PC-9 (cell line): ENCODE measurements at places on chromosomes 4 and X.

GRCh38 chrX:109775386-109775785 is 42.3 kb upstream of the ACSL4 start:
- no peaks in the 10 kb centered on the region for H3K27me3 ChIP-seq
- peaks cover 18% of the 10 kb centered on the region for H3K4me1 ChIP-seq

DNA sequence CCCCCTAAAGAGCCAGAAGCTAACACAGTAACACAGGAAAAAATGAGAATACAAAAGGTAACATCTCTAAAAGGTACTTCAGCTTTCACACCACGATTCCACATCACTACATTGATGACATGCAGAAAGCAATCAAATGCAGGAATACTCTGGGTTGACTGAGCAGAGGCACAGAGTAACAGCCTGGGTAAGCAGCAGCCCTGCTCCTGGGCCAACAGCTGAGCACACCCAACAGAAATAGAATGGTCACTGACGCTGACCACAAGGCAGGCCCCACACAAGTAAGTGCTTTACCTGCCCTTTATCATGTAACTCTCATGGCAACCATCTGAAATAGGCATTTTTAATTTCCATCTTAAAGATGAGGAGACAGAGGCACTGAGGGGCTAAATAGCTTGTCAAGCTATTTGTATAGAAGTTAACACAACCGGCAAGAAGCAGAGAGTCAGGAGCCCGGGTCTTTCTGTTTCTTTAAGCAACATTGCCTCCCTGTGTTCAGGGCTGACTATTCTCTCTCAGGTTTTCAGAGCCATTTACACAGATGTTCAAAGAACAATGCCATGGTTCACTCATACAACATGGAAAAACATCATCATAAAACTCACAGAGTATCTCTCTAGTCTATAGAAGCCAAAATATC is 168.9 kb downstream of the ZNF674 start:
- no peaks in the 10 kb centered on the region for H3K27me3 ChIP-seq
- H3K4me3 ChIP-seq = 0 out of 2 replicates have a peak overlapping the region, but pooled peaks have one; percentile 5
- H3K27ac ChIP-seq = peak overlapping the region; percentile 94

GRCh38 chr4:151143162-151143561 is 43.7 kb downstream of the RPS3A start:
- no peak for DNase-seq
- H3K36me3 ChIP-seq = no peaks in the 10 kb centered on the region
- no peaks in the 10 kb centered on the region for H3K4me1 ChIP-seq
- no peak overlapping the region for H3K27ac ChIP-seq
- no peaks in the 10 kb centered on the region for H3K27me3 ChIP-seq

GRCh38 chr4:126526335-126526734 is 1106.4 kb upstream of the INTU start:
- H3K4me1 ChIP-seq = no peaks in the 10 kb centered on the region
- no peaks in the 10 kb centered on the region for H3K36me3 ChIP-seq
- H3K27ac ChIP-seq = no peak overlapping the region

DNA sequence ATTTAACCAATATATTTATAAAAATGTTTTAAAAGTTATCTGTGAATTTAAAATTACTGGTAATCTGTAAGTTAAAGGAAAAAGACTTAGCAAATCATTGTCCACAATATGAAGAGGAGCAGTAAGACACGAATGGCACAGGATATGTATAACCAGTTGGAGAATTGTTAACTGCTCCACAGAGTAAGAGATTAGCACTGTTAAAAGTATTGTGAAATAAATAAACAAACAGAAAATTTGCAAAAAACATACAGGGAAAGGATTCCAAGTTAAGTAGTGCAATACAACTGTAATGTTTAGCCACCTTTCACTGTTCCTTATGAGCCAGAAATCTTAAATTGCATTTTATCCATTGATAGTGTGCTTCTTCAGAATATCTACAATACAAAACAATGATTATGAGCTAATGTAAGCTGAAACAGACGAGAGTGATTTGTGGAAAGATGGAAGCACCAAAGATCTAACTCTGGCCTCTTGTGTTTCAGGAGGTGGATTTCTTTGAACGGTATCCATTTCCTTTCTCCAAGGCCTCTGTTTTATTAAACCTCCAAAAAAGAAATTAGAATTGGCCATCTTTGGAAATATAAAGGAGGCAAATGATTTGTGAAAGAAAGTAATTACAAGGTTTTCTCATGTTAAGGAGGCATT is 188.4 kb downstream of the UNC5C start:
- H3K27me3 ChIP-seq = no peaks in the 10 kb centered on the region
- H3K27ac ChIP-seq = no peak overlapping the region
- no peak for DNase-seq
- no peaks in the 10 kb centered on the region for H3K36me3 ChIP-seq

DNA sequence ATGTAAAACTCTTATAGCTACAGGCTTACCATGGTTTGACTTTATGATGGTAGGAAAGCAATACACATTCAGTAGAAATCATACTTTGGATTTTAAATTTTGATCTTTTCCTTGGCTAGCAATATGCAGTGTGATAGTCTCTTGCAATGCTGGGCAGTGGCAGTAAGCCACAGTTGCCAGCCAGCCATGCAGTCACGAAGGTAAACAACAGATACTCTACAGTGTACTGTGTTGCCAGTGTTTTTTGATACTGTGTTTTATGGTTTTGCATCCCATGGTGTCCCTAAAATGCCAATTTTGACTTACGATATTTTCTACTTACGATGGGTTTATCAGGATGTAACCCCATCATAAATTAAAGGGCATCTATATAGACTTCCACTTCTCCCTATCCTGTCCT is 24.8 kb upstream of the KLF3 start:
- H3K27me3 ChIP-seq = no peaks in the 10 kb centered on the region
- no peak overlapping the region for H3K27ac ChIP-seq
- no peak for DNase-seq
- 0 out of 2 replicates have a peak, but pooled peaks cover 6% of the 10 kb centered on the region for H3K36me3 ChIP-seq
- no peaks in the 10 kb centered on the region for H3K4me1 ChIP-seq

DNA sequence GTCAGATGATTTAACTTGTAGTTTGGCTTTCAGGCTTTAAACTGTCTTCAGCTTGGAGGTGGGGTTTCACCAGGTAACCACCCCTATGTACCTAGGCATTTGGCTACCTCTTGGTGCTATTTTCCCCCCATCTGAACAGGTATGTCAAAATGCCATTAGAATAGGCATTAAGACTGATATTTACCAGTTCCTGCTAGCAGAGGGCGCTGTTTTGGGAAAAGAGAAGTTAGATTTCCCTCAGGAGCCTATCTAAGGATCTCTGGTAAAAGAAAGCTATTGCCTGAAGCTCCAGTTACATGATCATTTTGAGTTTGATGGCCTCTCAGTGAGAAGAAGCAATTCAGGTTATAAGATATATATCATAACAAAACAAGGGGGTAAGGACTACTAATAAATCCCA is 879.1 kb downstream of the SH3BGRL start:
- no peak overlapping the region for H3K27ac ChIP-seq
- H3K4me3 ChIP-seq = no peak overlapping the region
- DNase-seq = no peak
- no peaks in the 10 kb centered on the region for H3K4me1 ChIP-seq
- no peaks in the 10 kb centered on the region for H3K27me3 ChIP-seq
- no peaks in the 10 kb centered on the region for H3K36me3 ChIP-seq

DNA sequence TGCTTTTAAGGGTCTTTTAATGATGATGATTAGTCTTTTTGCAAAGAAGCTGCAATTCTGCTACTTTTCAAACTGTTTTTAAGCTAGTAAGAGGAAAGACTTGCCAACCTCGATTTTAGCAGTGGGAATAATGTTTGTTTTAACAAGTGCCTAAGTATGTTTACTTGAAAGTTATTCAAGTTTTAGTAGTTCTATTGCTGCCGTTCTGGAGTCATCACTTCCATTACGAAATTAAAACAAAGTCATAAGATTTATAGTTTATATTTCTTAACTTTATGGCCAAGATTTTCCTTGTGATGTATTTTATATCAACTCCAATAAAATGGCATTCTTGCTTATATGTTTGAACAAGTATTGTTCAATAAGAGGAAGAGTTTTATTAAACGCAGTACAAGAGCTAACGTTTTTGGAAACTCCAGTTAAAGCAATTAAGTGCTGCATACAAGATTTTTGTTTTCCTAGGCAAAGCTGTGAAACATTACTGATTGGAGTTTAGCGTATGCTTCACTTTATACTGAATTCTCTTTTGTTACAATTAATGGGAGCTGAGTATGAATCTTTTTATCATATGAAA is 211.3 kb downstream of the TENM3 start:
- H3K36me3 ChIP-seq = no peaks in the 10 kb centered on the region
- no peak overlapping the region for H3K4me3 ChIP-seq
- no peaks in the 10 kb centered on the region for H3K27me3 ChIP-seq
- no peak for DNase-seq
- no peaks in the 10 kb centered on the region for H3K4me1 ChIP-seq

DNA sequence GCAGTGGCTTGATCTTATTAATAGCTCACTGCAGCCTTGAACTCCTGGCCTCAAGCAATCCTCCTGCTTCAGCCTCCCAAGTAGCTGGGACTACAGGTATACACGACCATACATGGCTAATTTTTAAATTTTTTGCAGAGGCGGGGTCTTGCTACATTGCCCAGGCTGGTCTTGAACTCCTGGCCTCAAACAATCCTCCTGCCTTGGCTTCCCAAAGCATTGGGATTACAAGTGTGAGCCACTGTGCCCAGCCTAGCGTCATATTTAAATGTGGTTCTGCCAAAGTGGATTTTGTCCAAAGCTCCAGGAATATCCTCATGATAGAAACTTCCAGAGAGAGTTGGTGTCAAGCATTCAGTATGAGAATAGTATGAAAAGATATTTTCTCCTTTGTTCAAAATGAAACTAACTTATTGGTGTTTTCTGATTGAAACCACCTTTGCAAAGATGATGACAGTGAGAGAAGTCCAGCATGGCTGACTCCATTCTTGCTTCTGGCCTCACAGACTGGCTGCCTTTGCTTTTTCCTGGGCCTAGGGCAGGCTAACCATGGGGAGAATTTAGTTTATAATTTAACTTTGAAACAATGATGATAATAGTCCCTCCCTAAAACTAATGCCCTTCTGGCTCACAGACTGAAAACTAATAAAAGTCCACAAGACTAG is 129.0 kb downstream of the C4orf51 start:
- peaks cover 3% of the 10 kb centered on the region; the same call in 1 of the 2 replicates for H3K36me3 ChIP-seq
- peaks cover 31% of the 10 kb centered on the region for H3K4me1 ChIP-seq
- no peak for DNase-seq
- H3K27ac ChIP-seq = peak overlapping the region; percentile 99
- no peak overlapping the region for H3K4me3 ChIP-seq
